Regular cardiac myocyte (primary cell): ENCODE measurements at places on chromosomes 5 and 9. TPM values are rescaled to one million over a fixed set of nuclear protein-coding genes. Genes with fewer than 3 reads are reported as not detected.

The SH3TC2 gene
- total RNA-seq: 3.9 and 4.4 TPM in 2 replicates

The FOXD4L3 gene
- total RNA-seq: under 0.01 and 0.28 TPM in 2 replicates

The ACSL6 gene
- total RNA-seq: under 0.01 TPM in 1 of 2 replicates, not detected in the other

The PTGR1 gene
- 63.8 and 80.9 TPM in 2 replicates for total RNA-seq

The TAF11L2 gene
- not detected in 2 replicates for total RNA-seq

The PCDHGB7 gene
- 1.9 and 4.5 TPM in 2 replicates for total RNA-seq

The EXOSC2 gene
- total RNA-seq: 32.1 and 78.4 TPM in 2 replicates

The SLC23A1 gene
- not detected in 2 replicates for total RNA-seq

The INSL6 gene
- not detected in 2 replicates for total RNA-seq

The ARSI gene
- total RNA-seq: 4.4 and 5.4 TPM in 2 replicates

The GARNL3 gene
- total RNA-seq: 1.3 and 8.2 TPM in 2 replicates
